ENCODE measurements at places on chromosomes 4 and X. TPM values are rescaled to one million over a fixed set of nuclear protein-coding genes. Genes with fewer than 3 reads are reported as not detected.

ZNF732 gene
- 0.27 TPM for total RNA-seq

DNA sequence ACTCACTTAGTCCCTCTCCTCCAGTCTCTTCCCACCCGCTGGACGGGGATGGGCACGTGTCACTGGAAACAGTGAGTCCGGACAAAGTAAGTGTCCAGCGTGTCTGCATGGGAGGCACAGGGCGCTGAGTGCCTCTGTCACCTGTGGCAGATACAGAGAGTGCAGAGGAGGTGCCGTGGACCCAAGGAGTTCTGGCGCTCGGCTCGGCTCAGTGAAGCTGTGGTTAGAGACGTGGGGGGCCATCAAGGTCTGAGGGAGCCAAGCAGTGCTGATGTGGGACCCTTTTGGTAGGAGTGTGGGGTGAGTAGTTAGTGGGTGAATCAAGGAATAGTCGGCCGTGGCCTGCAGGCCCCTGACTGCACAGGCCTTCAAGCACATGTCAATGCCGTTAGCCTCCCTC lies 40.1 kb upstream of the MSANTD1 start:
- no peak overlapping the region for H3K27ac ChIP-seq
- no peak overlapping the region for H3K4me3 ChIP-seq
- no peak for DNase-seq
- no peaks in the 10 kb centered on the region for H3K4me1 ChIP-seq

RAB40AL gene
- total RNA-seq, result 1.4 TPM

PPP4R3C gene
- total RNA-seq, result not detected

DNA sequence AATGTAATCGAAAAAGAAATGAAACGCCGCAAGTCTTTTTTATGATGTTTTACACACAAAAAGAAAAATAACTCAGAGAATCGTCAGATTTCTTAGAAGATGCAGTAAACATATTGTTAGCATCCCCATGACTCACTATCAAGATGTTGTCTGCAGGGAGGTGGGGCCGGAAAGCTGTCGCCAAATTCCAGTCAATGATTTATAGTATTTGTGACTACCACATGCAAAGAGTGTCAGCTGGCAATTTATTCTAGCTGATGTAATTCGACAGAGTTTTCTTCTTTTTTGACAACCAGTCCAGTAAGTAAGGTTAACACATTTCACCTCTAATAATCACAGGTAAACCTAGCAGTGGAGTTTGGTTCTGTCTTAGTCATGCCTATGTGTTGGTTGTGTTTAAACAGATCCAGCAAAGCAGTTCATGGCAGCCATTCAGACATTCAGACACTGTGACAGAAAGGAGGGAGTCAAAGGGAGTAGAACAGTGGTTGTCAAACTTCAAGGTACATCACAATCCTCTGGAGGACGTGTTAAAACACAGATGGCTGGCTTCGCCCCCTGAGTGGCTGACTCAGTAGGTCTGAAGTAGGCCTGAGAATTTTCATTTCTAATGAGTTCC lies 19.8 kb upstream of the PPP1R2C start:
- no peak for DNase-seq
- H3K4me3 ChIP-seq, result no peak overlapping the region
- H3K27ac ChIP-seq, result no peak overlapping the region
- H3K36me3 ChIP-seq, result no peaks in the 10 kb centered on the region

CENPE gene
- 1.3 TPM for total RNA-seq

ARR3 gene
- not detected for total RNA-seq

FAM47A gene
- total RNA-seq, result not detected

DNA sequence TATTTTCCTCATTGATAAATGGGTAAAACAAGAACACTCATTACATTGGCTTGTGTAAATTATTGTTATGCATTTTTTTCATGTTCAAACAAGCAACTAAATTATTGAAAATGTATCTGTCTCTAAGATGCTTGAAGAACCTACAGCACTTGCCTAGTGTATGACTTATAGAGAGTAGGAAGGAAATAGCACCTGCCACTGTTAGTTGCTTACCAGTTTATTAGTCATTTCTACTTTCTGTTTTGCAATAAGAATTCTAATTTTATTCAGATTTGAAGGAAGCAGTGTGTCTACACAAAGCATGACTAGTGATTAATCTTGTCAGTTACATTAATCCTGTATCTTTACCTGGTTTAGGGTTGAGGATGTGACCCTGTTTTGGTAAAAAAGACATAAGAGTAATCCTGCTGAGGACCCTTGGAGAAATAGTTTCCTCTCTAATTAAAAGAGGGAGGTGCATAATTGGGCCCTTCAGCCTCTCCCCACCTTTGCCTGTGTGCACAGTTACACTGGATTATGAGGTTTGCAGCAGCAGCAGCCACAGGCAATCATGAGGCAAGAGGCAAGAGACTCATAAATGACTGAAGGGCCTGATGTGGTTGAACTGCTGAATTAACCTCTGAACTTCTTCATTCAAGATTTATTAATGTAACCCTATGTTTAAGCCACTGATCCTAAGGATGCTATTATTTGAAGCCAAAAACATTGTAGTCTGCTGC lies 1202.1 kb downstream of the ADGRL3 start:
- H3K4me1 ChIP-seq, result no peaks in the 10 kb centered on the region
- H3K27me3 ChIP-seq, result no peaks in the 10 kb centered on the region
- DNase-seq, result no peak

- no peak for DNase-seq
- H3K27me3 ChIP-seq, result no peaks in the 10 kb centered on the region
- no peaks in the 10 kb centered on the region for H3K4me1 ChIP-seq
- H3K4me3 ChIP-seq, result no peak overlapping the region
These were observed 57.4 kb downstream of the VEGFC start for GRCh38 chr4:176735300-176735699.

DNA sequence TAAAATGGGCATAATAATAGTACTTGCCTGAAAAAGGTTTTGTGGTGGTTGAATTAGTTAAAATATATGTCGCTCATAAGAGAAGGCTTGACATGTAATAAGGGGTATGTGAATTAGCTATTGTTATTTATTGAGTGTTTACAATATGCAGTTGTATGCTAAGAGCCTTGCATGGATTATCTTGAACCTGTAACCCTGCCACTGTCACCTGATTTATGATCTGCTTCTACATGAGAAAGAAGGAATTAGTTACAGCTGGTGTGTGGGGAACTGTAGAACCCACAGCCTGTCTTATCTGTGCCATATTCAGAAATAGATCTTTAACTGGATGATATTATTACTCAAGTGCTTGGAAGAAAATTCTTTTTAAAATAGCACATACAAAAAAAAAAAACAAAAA lies 227.7 kb downstream of the LDB2 start:
- H3K4me1 ChIP-seq, result no peaks in the 10 kb centered on the region
- H3K27ac ChIP-seq, result no peak overlapping the region
- H3K27me3 ChIP-seq, result no peaks in the 10 kb centered on the region
- DNase-seq, result no peak
- H3K36me3 ChIP-seq, result no peaks in the 10 kb centered on the region
- H3K4me3 ChIP-seq, result no peak overlapping the region

GRCh38 chr4:81896936-81897335 lies 425.2 kb upstream of the RASGEF1B start:
- no peak overlapping the region for H3K27ac ChIP-seq
- no peak overlapping the region for H3K4me3 ChIP-seq
- DNase-seq, result no peak
- H3K36me3 ChIP-seq, result no peaks in the 10 kb centered on the region
- no peaks in the 10 kb centered on the region for H3K27me3 ChIP-seq

- peaks cover 3% of the 10 kb centered on the region for H3K36me3 ChIP-seq
- no peaks in the 10 kb centered on the region for H3K4me1 ChIP-seq
- no peaks in the 10 kb centered on the region for H3K27me3 ChIP-seq
- peak within 1 kb of the TSS; percentile 76 for H3K4me3 ChIP-seq
These were observed at the start of gene ZBTB33 for GRCh38 chrX:120250522-120251271. ZBTB33 (plus strand) TSS chrX:120250812; CDS start chrX:120253416, 2,604 bp downstream.

OTC gene
- total RNA-seq, result 1.6 TPM

SYP gene
- total RNA-seq, result 3.2 TPM

DNA sequence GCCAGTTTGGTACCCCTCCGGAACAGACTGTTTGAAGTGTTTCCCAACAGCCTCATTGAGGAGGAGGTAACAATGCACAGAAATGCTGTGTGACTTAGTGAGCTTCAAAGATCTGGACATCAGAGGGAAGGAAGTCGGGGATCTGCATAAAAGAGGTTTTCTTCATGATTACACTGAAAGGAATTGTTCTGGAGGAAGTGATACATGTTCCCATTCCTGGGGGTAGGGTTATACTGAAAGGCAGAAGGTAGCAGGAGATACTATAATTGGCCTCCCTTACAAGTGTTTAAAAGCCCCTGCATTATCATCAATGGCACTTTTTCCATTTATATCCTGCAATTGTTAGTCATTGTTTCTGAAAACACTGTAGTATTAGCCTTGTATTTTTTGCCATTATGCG lies 94.0 kb upstream of the DKK2 start:
- no peak for DNase-seq
- H3K36me3 ChIP-seq, result no peaks in the 10 kb centered on the region
- no peak overlapping the region for H3K27ac ChIP-seq
- no peaks in the 10 kb centered on the region for H3K4me1 ChIP-seq
- H3K4me3 ChIP-seq, result no peak overlapping the region

DNA sequence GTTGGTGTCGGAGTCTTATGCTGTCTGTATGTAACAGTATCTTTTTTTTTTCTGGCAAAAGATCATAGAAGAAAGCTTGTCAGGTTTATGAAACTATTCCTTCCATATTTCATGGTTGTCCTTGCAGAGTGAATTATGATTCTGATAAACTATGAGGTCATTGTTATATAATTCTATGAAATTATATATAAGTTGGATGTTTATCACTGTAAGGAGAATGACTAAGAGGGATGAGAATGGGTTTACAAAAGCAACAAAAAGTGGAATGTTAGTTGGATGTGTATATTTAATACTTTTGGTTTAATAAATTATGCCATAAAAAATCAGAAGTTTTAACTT lies 43.1 kb downstream of the RAPGEF2 start:
- no peaks in the 10 kb centered on the region for H3K27me3 ChIP-seq
- H3K27ac ChIP-seq, result no peak overlapping the region
- H3K36me3 ChIP-seq, result no peaks in the 10 kb centered on the region
- H3K4me3 ChIP-seq, result no peak overlapping the region

- no peaks in the 10 kb centered on the region for H3K27me3 ChIP-seq
- H3K36me3 ChIP-seq, result no peaks in the 10 kb centered on the region
- no peak overlapping the region for H3K4me3 ChIP-seq
- peak overlapping the region; percentile 76 for H3K27ac ChIP-seq
- peaks cover 40% of the 10 kb centered on the region for H3K4me1 ChIP-seq
These were observed 86.0 kb downstream of the RTL5 start for GRCh38 chrX:72045552-72046277.

DNA sequence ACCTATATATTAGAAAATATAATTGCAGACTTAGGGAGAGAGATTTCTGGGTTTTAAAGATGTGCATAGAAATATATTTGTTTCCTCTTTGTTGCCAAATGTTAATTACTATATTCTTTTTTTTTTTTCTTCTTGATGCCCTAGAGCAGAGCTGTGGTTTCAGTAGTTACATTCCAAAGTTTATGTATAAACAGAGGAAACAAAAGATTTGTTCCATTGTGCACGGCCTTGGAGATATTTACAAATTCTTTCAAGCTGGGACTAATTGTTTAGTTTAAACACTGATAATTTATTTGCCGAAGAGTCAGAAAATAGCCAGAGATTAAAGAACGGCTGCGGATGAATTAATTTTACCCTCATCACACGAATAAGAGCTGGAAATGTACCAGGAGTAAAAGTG lies 85.1 kb downstream of the USP46 start:
- no peaks in the 10 kb centered on the region for H3K4me1 ChIP-seq
- H3K4me3 ChIP-seq, result no peak overlapping the region
- no peaks in the 10 kb centered on the region for H3K36me3 ChIP-seq
- H3K27ac ChIP-seq, result no peak overlapping the region

MID2 gene
- total RNA-seq, result 24.7 TPM

GRCh38 chr4:75698963-75699228 lies 25.5 kb upstream of the USO1 start:
- no peaks in the 10 kb centered on the region for H3K36me3 ChIP-seq
- H3K27ac ChIP-seq, result no peak overlapping the region
- no peak overlapping the region for H3K4me3 ChIP-seq
- H3K4me1 ChIP-seq, result no peaks in the 10 kb centered on the region

GATA1 gene
- not detected for total RNA-seq

GRCh38 chr4:102551958-102552565 lies 50.9 kb downstream of the NFKB1 start:
- no peak overlapping the region for H3K4me3 ChIP-seq
- no peaks in the 10 kb centered on the region for H3K36me3 ChIP-seq
- peaks cover under 1% of the 10 kb centered on the region for H3K4me1 ChIP-seq
- no peaks in the 10 kb centered on the region for H3K27me3 ChIP-seq

Data from thoracic aorta (tissue), 2 donors.